ENCODE measurements at places on chromosomes 1 and 21. TPM values are rescaled to one million over a fixed set of nuclear protein-coding genes. Genes with fewer than 3 reads are reported as not detected.
A peak's percentile ranks its signal among the peaks of the same experiment; 100 is the strongest.

DNA sequence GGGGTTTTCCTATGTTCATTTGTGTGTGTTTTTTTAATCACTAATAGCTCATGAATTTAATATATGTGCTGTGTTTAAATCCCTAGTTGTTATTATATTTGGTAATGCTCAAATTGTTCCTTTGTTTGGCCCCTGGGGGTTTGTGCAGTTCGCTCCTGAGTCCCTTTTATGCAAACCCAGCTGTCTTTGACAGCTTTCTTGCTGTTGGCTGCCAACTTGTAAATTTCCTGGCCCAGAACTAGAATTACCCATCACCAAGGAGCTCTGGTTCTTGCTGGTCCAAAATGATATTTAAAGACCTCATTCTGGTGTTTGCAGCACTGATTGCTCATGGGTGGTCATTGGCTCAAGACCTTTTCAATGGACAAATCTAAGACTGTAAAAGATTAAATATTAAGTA is 39.6 kb upstream of the PGBD5 start:
- DNase-seq = no peak

- no peak for DNase-seq
These were observed 9.6 kb downstream of the TRIM62 start for GRCh38 chr1:33171977-33172813.

GRCh38 chr1:56676571-56677035 is 31.5 kb downstream of the PRKAA2 start:
- DNase-seq = no peak

GRCh38 chr1:6972399-6972798 is 187.1 kb downstream of the CAMTA1 start:
- DNase-seq = no peak

- no peak for DNase-seq
These were observed 206.0 kb upstream of the HMCN1 start for GRCh38 chr1:185528084-185528676.

DNA sequence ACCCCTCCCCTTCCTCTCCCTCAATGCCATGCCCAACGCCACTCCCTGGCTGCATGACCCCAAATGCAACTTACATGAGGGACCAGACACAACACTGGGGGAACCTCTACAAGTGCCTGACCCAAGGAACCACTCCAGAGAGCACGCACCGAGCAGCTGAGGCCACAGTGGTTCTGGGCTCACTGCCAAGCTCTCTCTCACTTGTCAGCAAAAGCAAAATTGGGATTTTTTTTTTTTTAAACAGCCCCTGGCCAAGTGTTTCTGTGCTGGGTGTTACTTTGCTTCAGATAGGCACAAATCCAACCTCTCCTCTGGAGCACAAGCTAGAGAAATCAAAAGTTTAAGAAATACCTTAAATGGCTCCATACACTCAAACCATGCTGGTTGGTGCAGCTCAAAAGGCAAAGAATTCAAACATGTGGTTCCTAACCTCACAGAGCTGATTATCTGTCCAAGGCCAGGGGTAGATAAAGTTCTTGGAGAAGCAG is 363.0 kb downstream of the SETD4 start:
- DNase-seq = peak; percentile 60

DNA sequence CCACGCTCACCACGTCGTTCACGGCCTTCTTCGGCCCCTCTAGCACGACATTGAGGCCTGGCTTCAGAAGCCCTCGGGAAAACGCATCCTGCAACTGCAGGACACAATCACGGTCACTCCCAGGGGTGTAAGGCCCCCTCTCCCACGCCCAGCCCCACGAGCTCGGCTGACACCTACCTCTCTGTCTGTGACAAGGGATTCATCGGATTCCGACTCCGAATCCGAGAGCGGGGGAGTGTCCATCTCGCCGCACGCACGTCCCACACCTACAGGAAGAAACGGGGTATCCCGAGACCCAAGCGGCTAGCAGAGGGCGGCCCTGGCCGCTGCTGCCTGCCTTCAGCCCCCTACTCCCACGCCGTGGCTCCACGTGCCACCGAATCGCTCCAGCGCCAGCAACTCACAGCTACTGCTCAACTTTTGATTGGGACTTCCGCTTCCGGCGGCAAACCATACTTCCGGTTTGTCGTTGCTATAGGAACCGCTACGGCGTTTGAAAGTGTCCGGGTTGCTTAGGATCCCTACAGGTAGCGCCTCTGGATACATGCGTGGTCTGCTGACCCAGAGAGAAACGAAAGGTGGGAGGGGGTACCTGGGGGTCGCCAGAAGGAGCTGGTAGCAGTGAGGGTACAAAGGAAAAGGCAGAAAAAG is at the start of the genes CFAP57 and EBNA1BP2:
Gene CFAP57 (plus strand): TSS at position 455 of the 651 bp plus-strand sequence. CDS start 424 bp downstream, outside the sequence.
Gene EBNA1BP2 (minus strand): TSS at position 415 of the 651 bp plus-strand sequence. CDS start 172 bp downstream, at position 243.
- peak; percentile 92 for DNase-seq

- DNase-seq = no peak
These were observed 26.1 kb downstream of the KRTAP20-3 start for GRCh38 chr21:30668776-30669175.

DNA sequence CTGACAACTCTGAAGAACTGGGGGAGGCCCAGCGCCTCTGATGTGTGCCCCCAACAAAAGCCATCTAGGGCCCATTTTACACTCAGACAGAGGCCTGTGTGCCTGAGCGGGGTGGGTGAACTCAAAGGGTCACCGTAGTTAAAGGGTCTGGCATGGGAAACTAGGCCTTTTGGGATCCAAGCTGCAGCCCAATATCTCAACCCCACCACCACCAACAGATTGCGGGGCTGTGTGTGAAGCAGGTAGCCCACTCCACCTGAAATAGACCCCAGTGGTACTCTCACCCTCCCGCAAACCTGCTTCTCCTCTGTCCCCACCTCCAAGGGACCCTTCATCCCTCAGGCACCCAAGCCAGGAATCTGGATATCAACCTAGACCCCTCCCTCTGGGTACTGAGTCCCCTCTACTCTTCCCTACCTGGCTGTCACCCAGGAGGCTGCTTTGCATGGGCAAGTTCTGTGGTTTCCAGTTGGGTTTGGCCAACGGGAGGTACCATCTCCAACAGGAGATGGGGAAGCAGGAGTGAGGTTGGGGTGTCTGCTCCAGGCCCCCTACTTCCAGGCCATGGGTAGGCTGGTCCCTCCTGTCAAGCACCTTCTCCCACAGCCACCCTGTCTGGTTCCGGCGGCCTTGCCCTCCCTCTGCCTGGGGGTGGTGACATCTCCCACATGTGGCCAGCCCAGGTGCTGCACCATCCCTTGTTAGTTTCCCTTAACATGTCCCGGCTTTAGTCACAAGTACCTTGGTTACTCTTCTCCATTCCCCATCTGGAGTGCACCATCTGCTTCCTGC is 35.2 kb upstream of the LRP8 start:
- DNase-seq = peak; percentile 17

- DNase-seq = no peak
These were observed 3.1 kb downstream of the SLC5A9 start for GRCh38 chr1:48225579-48225978.

DNA sequence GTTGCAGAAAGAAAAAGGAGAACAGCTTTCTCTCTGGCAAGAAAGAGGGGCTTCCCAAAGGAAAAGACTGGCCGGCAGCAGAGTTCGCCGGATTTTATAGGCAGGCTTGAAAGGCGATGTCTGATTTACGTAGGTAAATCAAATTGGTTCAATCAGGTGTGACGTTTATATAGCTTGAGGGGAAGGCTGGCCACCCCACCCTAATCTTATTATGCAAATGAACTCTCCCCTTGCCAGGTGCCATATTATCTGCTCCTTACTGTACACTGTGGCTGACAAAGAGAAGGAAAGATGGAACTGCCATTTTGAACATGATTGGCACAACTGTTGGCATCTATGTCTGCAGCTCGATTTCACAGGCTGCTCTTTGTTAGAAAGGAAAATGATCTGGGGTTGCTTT is 16.8 kb upstream of the INTS3 start:
- no peak for DNase-seq

The RAB7B gene
- polyA plus RNA-seq = 0.08 TPM

The RIMS3 gene
- polyA plus RNA-seq = 0.22 TPM

The MNDA gene
- polyA plus RNA-seq = 3.8 TPM

The TMEM79 gene
- 1.7 TPM for polyA plus RNA-seq

The RIPK4 gene
- 7.2 TPM for polyA plus RNA-seq

The SMPDL3B gene
- 0.31 TPM for polyA plus RNA-seq

The NLRP3 gene
- polyA plus RNA-seq = 0.39 TPM

The SLAMF8 gene
- 1.1 TPM for polyA plus RNA-seq

Measured in liver (tissue), 10 donors.